NCI-H510A treated with DMSO at 0.1 percent for 48 hours (cell line): ENCODE measurements at places on chromosomes 16 and 17.
A peak's percentile ranks its signal among the peaks of the same experiment; 100 is the strongest.

DNA sequence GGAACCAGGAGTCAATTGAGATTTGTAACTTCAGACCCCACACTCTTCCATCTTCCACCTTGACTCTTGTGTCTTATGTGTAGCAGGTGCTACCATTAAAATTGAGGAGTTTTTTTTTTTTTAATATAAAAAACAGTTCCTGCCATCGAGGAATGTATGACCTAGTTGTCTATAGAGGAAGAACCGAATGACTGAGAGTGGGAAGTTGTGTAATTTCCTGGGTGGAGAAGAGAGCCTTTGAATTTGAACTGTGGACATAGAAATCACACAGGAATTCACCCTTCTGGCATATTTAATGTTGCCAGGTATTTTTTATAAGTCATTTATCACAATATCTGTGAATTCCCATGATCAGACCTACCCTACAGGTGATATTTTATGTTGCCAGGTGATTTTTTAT, 22.0 kb downstream of the SP2 start:
- no peak for DNase-seq

- DNase-seq = peak; percentile 92
These were observed 984 bp downstream of the CENPV start for GRCh38 chr17:16352303-16352666.

GRCh38 chr17:50076221-50076590, 18.9 kb upstream of the PDK2 start:
- no peak for DNase-seq

GRCh38 chr17:2336852-2337543, at the start of gene SGSM2:
Gene SGSM2 (plus strand): TSS chr17:2337501. CDS start chr17:2337689, 188 bp downstream.
- peak; percentile 36 for DNase-seq

DNA sequence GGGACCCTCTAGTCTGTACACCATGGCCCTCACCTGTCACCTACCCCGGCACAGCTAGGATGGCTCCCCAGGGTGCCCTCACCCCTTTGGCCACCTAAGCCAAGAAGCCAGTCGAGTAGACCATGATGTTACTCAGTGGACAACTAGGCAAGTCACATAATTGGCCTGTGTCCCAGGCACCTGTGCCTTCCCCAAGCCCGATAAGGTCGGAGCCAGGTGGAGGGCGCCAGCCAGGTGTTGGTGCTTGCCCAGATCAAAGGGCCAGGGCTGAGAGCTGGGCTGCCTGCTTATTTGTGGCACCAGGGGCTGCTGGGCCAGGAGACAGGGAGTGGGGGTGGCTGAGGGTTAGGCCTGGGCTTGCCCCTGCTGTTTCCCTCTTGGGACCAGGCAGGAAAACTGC, 16.8 kb downstream of the SPNS2 start:
- DNase-seq = no peak

GRCh38 chr17:41144846-41145245, 4.5 kb upstream of the KRTAP4-6 start:
- DNase-seq = no peak

DNA sequence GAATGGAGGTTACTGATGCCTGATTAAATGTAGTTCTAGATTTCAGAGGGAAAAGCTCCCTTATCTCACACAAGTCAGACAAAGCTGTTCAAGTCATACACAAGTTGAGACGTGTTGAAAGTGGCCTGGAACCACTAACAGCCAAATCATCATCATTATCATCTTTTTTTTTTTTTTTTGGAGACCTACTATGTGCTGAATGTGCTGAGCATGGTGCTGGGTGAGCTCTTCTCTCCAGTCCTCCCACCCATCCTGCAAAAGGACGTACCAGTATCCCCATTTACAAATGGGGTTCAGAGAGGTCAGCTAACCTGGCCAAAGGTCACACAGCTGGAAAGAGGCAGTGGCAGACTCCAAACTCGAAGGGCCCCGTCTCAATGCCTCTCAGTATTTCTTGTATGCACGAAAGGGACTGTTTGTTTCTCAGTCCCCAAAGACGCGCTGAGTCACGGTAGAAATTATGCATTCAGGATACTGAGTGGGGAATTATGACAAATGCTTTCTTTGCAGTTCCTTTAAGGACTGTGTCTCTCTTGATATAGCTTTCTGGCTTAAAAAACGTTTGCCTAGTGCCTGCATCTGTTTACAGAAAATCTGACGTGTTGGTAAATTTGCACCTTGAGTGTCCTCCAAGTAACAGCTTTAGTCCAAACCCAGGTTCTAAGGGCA, 235.5 kb downstream of the XYLT1 start:
- DNase-seq = no peak

- no peak for DNase-seq
These were observed 64.9 kb upstream of the CORO6 start for GRCh38 chr17:29687596-29687995.

GRCh38 chr17:81440511-81441244, 45.4 kb downstream of the BAHCC1 start:
- peak; percentile 16 for DNase-seq

DNA sequence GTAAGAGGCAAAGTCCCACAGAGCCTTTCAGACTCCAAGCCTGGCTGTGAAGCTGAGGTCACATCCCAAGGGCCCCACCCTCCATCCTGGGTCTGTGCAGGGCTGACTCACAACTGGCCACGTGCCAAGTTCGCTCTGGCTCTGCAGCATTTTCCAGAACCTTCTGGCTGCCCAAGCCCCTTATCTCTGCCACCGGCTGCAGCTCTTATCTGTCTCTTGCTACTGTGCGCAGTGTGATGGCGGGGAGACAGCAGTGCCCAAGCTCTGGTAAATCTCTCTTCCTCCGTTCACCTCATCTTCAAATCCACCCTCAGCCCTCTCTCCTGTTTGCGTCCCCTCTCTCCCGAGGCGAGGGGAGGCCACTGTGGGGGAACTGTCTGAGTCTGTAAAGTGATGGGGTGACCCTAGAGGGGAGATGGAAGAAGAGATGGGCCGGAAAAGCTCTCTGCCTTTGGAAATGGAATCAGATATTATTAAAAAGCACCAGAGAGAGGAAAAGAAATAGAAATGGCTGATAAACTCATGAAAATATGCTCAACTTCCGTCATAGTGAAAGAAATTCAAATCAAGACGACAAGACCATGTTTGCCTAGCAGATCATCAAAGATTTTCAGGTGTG, 162.7 kb upstream of the CDC42EP4 start:
- DNase-seq = peak; percentile 68

DNA sequence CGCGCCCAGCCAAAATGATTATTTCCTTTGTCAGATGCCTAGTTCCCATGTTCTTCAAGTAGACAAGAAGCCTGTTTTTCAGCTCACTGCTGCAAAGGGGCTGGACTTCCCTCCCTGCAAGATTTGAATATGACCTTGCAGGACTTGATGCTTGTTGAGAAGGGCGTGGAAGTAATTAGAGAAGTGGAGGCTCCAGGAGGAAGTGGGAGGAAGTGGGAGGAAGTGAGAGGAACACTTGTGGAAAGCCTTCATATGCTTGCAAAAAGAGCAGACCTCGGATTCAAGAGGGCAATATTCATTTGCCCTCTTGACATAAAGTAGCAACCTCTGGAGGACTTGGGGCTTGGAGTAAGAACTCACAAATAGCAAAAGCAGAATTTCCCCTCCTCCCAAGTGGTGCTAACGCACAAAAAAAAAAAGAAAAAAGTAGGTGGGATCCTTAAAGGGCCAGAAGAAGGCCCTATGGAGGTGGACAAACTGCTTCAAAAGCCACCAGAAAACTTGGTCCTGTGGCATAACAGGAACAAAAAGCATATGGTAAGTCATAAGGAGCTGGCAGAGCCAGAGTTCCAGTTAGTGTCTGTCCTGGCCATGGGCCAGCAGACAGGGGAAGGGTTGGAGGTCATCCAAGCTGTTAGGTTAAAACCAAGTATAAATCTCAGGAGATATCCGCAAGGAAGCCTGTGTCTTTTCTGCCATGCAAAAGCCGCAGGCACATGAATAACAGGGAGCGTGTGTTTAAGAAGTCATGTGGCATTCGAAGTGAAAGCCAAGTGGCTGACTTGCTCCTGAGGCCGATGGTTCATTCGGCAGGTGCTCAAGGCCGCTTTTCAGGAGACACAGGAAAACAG, 20.6 kb upstream of the PRKAR1A start:
- no peak for DNase-seq

- peak; percentile 67 for DNase-seq
These were observed 674 bp downstream of the TOM1L1 start for GRCh38 chr17:54901230-54901822.

- DNase-seq = no peak
These were observed 887.3 kb downstream of the CDH8 start for GRCh38 chr16:61148930-61149329.

DNA sequence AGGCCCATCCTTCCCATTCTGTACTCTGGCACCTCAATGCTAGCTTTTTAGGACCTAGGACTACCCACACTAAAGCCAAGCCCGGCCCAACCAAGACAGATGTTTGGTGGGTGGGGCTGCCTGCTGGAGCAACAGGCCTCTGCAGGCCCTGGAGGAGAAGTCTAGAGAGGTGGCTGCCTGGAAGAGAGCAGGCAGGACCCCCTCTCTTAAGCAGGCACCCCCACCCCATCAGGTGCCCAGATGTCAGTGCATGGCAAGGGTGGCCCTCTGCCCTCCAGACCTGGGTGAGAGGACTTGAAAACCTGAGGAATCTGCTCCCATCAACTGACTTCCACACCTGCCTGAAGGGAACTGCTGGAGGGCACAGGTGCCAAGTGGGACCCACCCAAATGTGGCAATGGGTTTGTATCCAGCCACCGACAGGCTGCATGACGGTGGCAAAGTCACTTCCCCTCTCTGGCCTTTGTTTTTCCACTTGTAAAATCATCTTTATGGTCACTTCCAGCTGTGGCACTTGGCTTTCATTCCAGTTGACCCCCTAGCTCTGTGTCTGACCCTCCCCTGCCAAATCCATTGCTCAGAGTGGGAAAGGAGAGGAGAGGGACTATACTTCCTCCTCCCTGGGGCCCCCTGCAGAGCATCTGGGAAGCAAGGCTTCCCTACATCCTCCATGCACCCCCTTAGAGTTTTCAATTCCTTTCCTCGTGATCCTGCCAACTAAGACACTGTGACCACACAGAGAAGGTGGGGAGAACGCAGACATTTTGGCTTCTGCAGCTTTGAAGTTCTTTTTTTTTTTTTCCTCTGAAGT, 1.7 kb upstream of the STAT5A start:
- DNase-seq = no peak

GRCh38 chr17:48240562-48241130, 133.1 kb downstream of the SNX11 start:
- DNase-seq = no peak

- no peak for DNase-seq
These were observed 23.3 kb upstream of the HOXB13 start for GRCh38 chr17:48751733-48752398.

DNA sequence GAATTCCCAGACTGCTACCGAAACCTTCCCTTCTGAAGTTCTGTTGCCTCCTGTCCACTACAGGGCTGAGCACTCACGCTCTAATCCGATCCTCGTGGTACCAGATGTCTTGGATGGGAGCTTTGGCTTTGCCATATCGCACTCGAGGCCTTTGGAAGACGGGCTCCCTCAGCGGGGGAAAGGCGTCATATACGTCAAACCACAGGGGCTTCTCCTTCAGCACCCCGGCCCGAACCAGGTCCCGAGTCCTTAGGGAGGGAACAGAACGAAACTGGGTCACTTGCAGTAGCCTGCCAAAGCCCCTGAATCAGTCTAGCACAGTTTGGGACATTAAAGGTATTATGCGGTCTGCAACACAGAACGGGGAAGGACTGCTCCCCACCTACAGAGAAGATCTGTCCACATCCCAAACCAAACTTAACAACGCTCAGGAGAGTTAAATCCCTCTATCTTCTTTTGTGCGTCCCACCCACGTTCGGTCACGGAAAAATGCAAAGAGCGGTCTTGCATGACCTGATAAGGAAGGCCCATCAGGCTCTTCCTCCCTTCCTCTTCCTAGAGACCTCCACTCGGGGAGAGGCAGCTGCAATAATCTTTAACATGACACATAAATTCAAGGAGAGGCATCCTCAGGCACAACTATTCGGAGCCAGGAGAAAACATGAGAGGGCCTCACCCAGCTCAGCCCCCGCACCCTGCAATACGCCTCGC, 526 bp downstream of the MRPS23 start:
- DNase-seq = no peak

DNA sequence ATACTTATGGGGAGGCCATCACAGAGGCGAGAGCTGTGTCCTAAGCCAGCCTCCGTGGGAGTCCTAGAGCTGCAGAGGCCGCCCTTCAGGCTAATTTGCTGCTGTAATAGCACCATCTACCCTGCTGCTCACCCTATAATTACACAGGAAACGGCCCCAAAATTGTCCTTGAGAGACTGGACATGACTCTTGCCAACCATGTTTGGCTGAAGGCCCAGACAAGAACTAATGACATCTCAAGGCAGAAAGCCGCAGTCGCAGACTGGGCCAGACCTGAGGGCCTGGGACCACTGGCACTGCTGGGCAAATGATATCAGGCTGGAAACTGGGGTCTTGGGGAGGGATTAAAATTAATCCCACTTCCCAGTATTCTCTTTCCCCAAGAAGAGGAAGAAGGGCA, 24.1 kb downstream of the PSMD7 start:
- DNase-seq = no peak

- no peak for DNase-seq
These were observed 504 bp downstream of the ERBB2 start for GRCh38 chr17:39700148-39700987.

- no peak for DNase-seq
These were observed 2.2 kb downstream of the AHSP start for GRCh38 chr16:31529937-31530312.

GRCh38 chr16:69595127-69596036, 29.6 kb downstream of the NFAT5 start:
- no peak for DNase-seq

DNA sequence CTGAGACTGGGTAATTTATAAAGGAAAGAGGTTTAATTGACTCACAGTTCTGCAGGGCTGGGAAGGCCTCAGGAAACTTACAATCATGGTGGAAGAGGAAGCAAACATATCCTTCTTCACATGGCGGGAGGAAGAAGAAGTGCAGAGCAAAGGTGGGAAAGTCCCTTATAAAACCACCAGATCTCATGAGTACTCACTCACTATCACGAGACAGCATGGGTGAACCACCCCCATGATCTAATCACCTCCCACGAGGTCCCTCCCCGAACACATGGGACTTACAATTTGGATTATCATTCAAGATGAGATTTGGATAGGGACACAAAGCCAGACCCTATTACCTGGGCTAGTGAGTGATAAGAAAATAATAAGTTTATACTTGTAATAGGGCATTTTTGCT, 70.6 kb upstream of the HS3ST2 start:
- no peak for DNase-seq
